CD4-positive, alpha-beta memory T cell (primary cell): ENCODE measurements at places on chromosomes 4 and X.

GRCh38 chrX:151796576-151796975 is 62.0 kb downstream of the CNGA2 start:
- no peak for DNase-seq

- peak; percentile 4 for DNase-seq
Measured at GRCh38 chr4:101334963-101335572, 12.3 kb downstream of the PPP3CA start.

DNA sequence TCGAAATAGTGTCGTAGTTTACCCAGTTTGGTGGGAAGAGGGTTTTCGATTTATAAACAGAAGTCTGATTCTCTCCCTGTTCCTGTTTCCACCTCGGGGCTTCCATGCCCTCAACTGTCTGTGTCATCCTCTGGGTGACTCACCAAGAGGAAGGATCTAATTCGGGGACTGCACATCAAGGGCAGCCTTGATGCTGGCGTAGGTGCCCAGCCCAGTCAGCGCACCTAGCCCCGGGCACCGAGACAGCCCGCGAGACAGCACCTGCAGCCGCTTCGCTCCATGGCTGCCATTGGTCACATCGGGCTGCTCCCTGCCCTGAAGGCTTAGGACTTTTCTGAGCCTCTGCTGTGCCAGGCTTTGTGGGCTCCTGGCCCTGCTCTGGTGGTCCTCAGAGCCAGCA is 7.7 kb downstream of the ABCD1 start:
- no peak for DNase-seq

DNA sequence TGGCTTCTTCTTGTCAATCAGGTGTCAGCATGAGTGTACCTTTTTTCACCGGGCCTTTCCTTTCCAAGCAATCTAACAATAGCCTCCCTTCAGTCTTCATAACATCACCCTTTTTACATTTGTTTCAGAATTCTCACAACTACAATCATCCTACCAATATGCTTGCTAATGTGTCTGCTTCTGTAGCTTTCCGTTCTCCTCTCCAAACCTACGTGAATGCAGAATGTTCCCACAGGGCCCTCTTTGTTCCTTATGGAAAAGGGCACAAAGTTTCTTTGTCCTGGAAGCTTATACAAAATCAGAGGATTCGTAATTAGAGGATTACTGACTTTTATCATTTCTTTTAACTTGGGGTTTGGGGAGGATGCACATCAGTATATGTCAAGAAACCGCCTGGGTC is 461.8 kb downstream of the CENPC start:
- no peak for DNase-seq

DNA sequence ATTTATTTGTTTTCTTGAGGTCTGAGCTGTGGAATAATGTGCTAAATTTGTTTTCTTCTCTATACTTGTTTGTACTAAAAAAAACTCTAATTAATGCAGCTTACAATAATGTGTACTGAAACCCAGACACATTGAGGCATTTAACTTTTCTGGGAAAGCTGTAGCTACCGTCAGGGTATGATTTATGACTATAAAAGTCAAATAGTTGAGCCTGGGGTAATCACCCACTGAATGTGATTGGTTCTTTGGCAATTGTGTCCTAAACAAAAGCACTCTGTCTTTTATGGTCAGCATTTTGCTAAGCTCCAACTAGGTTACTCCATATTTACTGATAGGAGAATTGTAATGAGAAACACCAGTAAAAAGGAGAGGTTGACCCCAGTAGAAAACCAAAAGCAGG is 65.9 kb upstream of the CBLL2 start:
- no peak for DNase-seq

DNA sequence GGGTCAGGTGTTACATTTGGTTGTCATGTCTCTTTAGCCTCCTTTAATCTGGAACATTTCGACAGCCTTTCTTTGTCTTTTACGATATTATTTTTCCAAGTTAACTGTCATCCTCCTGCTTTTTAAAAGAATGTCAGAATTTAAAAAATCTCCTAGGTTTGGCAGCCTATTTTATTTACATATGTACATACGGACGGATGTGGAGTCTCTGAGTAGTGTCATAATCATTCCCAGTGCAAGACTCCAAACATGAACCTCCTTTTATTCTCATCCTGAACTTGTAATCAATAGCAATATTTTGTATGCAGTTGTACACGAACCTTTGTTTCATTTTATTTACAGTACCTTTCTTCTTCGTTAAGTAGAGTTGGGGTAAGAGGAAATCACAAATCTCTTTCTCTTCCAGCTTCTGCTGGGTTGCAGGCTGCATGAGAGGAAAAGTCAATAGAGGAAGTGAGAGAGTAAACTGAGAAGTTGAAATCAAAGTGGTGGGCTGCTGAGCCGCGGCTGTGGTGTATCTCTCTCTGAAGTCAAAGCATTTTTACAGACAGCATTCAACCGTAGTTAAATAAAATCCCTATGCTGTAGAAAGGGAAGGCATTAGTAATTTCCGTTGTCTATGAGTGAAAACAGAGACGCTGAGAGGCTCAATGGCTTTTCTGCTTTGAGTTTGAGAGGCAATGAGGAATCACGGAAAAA is 53.9 kb upstream of the RPS6KA3 start:
- no peak for DNase-seq

GRCh38 chr4:3399277-3400194 is 42.2 kb upstream of the HGFAC start:
- no peak for DNase-seq

- no peak for DNase-seq
Measured at GRCh38 chr4:105455998-105456397, 17.9 kb downstream of the PPA2 start.

GRCh38 chr4:175034986-175035705 is 117.0 kb downstream of the ADAM29 start:
- no peak for DNase-seq

DNA sequence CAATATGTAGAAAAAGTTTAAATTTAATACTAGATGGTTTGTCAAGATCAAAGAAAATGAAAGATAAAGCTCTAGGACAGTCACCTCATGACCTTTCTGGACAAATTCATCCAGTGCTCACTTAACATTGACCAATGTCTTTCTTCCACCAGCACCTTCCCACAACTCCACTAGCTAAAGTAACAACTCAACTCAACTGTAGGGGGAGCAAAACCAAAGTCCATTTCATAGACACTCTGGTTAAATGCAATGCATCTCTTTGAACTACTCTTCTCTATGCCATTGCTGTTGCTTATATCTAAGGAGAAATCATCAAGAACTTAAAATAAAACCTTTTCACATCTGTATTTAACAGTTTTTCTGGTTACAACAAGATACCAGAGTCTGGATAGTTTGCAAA is 25.1 kb downstream of the UGT2B4 start:
- DNase-seq, result no peak

DNA sequence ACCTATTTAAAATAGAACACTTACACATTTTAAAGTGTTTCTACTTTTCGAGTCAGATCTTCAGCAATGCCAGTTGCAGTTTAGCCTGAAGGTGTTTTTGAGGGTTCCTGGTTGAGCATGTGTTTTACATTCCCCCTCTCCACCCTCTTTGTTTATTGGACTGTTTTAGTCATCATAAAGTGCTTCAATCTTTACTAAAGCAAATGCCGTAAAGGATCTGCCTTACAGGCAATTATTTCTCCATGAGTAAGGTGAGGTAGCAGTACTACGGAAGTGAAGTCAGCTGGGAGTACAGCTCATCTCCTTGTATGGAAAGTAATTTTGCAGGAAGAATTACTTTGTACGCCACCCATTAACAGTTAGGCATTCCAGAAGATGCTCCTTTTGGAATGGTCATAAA is 36.9 kb downstream of the PDLIM5 start:
- no peak for DNase-seq

GRCh38 chrX:148755111-148755510 is 254.7 kb downstream of the AFF2 start:
- no peak for DNase-seq

DNA sequence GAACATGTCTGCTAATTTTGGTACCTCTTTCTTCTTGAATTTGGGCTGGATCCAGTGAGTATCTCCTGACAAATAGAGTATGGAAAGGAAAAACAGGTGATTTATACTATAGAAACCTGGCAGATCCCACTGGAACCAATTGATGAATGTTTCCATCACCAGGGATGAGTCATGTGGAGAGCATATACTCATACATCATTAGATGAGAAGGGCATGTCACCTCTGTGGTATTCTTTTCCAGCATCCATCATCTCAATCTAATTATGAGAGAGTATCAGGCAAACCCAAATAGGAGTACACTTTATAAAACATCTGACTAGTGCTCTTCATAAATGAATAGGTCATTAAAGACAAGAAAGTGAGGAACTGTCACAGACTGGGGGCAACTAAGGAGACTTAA is 90.7 kb downstream of the CLDN22 start:
- DNase-seq, result no peak

- no peak for DNase-seq
Measured at GRCh38 chrX:82081027-82081426, 879.1 kb downstream of the SH3BGRL start.

- no peak for DNase-seq
Measured at GRCh38 chr4:75733369-75733768, 9.0 kb downstream of the USO1 start.

- DNase-seq, result no peak
Measured at GRCh38 chrX:108468486-108468885, 28.8 kb downstream of the COL4A5 start.

DNA sequence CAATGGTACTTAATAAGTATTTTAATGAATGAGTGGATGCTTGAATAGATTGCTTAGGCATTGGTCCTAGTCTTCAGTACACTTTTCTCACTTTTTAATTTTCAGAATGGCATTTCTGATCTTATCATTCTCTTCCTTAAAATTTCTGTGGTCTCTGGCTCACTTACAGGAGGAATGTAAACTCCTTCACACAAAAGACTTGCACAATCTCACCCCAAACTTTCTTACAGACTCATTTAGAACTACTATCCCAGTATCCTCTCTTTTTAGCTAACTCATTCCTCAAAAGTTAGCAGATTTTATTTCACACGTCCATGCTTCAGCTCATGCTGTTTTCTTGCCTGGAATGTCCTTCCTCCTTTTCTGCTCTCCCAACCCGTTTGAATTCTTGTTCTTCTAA is 350.1 kb downstream of the GRXCR1 start:
- no peak for DNase-seq

DNA sequence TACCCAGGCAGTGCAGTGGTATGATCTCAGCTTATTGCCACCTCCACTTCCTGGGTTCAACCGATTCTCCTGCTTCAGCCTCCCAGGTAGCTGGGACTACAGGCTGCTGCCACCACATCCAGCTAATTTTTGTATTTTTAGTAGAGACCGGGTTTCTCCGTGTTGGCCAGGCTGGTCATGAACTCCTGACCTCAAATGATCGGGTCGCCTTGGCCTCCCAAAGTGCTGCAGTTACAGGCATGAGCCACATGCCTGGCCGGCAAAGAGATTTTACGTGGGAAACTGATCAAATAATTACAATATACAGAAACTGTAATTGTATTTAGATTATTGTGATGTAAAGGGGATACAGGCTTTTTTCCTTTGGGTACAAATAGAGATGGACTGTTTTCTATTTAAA is 33.7 kb downstream of the RBPJ start:
- no peak for DNase-seq

- DNase-seq, result no peak
Measured at GRCh38 chr4:174707051-174707676, 121.9 kb downstream of the GLRA3 start.

DNA sequence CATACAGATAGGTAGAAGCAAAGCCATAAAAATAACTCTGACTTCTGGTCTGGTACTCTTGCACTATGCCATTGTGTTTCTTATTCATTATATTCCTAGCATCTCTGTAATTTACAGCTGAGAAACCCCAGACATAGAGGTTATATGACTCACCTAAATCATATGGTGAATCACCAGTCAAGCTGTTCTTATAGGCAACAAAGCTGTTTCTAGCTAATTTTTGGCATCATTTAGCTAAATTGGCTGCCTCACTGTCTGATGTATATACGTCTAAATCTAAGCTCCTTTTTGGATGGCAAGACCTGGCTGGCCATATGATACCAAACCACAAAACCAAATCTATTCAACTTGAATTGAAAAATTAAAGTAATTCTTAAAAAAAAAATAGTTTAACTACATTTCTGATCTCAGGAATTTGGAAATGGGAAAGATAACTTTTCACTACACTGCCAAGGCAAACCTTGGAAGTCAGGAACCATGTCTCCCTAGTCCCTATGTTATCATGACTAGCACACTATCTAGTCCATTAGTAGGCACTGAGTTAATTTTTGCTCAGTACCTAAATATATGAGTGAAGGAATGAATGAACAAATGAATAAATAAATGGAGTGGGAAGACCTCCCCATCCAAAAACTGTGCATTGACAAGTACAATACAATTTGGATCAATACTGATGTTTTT is 41.3 kb upstream of the STAG2 start:
- DNase-seq, result no peak

- no peak for DNase-seq
Measured at GRCh38 chr4:144650311-144651005, 4.5 kb downstream of the HHIP start.

DNA sequence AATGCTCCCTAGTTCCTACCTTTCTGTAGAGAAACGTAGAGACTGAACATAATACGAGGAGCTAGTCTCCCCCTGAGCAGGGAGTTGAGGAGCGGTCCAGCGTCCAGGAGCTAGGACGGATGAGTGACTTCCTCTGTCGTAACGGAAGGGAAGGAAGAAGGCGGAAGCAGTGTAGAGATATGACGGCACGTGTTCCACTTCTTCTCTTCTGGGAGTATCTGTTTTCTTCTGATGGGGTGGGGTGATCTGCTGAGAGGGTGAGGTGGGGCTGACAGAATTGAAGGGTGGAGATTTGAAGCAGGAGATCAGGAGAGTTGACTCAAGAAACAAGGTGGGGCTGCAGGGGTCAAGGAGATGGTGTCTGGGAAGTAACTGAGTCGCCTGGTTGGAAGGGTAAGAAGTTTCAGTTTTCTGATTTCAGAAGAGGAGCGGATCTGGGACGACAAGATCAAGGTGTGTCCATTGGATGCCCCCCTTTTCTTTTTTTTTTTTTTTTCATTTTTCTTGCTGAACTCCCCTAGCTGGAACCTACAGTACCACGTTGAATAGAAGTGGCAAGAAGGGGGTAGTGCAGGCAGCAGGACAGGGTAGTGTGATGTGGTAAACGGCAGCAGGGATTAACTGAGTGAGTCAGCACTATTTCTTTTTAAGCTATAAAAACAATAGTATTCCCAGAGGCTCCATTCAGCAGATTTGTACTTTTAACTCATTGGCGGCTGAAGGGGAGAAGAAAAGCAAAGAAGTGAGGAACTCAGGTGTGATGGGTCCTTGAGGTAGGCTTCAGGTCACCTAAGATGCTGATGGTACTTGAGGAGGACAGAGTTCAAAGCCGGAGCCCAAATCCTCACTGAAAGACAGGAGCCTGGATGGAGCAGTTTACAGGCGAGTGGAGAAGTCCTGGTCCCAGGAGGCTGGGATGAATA is 50.8 kb upstream of the SETD7 start:
- peak; percentile 8 for DNase-seq

DNA sequence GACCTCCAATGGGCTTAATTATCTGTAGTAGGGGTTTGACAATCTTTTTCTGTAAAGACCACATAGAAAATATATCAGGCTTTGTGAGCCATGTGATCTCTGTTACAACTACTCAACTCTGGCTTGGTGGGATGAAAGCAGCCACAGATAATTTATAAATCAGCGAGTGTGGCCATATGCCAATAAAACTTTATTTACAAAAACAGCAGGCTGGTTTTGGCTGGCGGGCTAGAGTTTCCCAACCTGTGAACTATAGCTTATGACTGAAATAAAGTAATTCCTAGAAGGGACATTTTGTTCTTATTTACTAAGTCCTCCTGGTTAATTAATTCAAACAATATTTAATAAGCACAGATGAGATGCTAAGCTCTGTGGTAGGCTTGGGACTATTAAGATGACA is 35.9 kb upstream of the AMELX start:
- DNase-seq, result no peak

GRCh38 chr4:128525992-128526630 is 238.5 kb upstream of the PGRMC2 start:
- DNase-seq, result no peak

GRCh38 chr4:26361297-26361696 is 40.5 kb downstream of the RBPJ start:
- DNase-seq, result no peak
